ENCODE measurements at places on chromosomes 1 and 21.
A peak's percentile ranks its signal among the peaks of the same experiment; 100 is the strongest.

DNA sequence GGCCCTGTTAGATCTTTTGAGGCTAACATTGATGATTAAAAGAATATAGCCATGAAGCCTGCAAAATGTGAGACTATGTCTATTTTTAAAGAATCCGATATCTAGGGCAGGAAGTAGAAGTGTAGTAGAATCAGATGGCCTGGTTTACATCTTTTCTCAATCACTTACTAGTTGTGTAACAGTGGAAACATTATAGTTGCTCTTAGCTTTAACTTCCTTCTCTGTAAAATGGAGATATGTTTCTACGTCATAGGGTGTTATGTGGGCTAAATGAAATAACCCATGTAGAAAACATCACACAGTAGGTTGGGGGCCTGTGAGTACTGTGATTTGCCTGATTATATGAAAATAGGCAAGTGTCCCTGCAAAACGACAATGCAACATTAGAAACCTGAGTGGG lies 4.4 kb upstream of the IGFN1 start:
- DNase-seq = no peak

DNA sequence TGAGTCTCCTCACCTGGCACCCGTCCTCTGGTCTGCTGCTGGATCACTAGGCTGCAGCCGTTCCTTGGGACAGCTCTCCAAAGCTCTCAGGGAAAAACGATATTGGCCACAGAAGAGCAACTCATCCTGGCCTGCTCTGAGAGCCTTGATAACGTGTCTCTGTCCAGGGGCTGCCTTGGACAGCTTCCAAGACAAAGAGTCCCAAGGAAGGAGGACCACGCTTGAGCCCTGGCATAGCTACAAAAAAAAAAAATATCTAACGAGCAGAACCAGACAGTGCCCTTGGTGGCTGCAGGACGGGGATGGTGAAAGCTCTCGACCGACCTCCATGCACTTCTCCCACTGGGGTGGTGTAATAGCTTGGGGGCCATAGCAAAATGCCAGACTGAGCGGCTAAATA lies 589.6 kb downstream of the NPHP4 start:
- no peak for DNase-seq

GRCh38 chr21:45607021-45607908 lies 36.3 kb upstream of the PCBP3 start:
- no peak for DNase-seq

GRCh38 chr1:226535666-226536065 lies 12.9 kb upstream of the STUM start:
- DNase-seq = no peak

DNA sequence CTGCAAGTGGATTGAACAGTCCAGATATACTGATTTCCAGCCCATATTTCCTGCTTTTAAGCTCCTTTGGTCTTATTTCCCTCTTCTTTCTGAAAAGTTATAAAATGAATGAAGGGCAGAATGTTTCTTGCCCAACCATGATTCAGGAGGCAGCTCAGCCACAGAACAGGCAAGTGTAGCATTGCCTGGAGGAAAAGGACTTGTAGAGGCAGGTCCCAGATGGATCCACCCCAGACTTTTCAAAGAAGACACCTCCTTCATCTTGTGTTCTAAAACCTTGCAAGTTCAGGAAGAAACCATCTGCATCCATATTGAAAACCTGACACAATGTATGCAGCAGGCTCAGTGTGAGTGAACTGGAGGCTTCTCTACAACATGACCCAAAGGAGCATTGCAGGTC lies at the start of gene CLCA2:
TSS of gene CLCA2 (plus strand) at position 299 of the 400 bp plus-strand sequence. CDS start at position 376, 77 bp downstream.
- DNase-seq = no peak

- DNase-seq = no peak
These were observed 7.8 kb upstream of the LRRC8D start for GRCh38 chr1:89812992-89813391.

GRCh38 chr1:220791285-220791684 lies 4.6 kb downstream of the MTARC1 start:
- peak; percentile 27 for DNase-seq

- DNase-seq = no peak
These were observed 15.9 kb upstream of the MUTYH start for GRCh38 chr1:45356186-45356585.

DNA sequence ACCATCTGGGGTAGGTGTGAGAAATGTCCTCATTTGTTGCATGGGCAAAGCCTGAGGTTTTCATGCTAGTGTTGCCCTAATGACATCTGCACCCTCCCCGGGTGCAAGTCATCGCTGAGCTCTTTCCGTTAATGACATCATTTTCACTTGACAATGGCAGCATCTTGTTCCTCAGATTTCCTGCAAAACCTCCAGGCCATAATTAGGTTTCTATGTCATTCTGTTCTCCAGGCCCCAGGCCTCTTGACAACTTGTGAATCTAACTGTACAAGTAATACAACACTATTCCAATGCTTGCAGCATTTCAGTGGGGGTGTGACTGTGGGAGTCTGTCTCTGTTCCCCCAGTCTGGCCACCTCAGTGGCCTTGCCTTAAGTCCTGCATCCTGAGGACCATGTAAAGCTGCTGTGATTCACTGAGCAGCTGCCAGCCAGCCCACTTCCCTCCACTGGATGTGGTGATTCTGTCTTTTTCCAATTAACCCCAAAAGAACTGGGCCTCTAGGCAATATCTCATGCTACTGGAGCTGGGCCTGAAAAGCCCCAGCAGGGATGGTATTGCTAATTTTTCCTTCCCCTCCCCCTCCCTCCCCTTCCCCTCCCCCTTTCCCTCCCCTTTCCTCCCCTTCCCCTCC lies 22.8 kb downstream of the RAB7B start:
- DNase-seq = no peak

GRCh38 chr1:6634371-6635052 lies 9.8 kb downstream of the THAP3 start:
- DNase-seq = peak; percentile 66

GRCh38 chr1:170044187-170044586 lies 30.3 kb downstream of the KIFAP3 start:
- no peak for DNase-seq

GRCh38 chr1:192633533-192634253 lies 2.3 kb upstream of the RGS13 start:
- no peak for DNase-seq

GRCh38 chr1:170204121-170204520 lies 58.4 kb downstream of the NTMT2 start:
- DNase-seq = no peak

DNA sequence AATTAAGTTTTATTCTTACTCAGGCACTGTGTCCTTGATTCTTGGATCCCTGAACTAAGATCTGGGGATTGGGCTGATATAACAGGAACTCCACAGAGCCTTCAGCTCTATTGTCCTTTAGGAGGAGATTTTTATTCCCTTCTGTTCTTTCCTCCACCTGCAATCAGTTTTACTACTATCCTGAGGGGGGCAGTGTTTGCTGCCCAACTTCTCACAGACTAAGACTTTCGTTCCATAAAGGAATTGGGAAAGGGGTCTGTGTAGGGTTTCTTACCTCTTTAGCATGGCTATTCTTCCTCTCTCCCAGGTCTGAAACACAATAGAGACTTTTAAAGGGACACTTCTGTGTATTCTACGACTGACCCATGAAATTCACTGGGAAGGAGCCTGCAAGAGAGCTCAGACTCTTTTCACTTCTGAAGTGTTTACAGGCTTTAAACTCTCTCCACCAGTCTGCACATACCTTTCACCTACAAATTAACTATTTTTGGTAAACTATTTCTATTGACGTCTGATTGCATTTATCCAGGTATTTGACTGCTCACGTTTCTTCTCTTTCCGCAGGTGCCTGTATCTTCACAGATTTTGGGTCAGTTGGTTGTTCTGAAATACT lies 103.3 kb upstream of the DEPDC1 start:
- no peak for DNase-seq

DNA sequence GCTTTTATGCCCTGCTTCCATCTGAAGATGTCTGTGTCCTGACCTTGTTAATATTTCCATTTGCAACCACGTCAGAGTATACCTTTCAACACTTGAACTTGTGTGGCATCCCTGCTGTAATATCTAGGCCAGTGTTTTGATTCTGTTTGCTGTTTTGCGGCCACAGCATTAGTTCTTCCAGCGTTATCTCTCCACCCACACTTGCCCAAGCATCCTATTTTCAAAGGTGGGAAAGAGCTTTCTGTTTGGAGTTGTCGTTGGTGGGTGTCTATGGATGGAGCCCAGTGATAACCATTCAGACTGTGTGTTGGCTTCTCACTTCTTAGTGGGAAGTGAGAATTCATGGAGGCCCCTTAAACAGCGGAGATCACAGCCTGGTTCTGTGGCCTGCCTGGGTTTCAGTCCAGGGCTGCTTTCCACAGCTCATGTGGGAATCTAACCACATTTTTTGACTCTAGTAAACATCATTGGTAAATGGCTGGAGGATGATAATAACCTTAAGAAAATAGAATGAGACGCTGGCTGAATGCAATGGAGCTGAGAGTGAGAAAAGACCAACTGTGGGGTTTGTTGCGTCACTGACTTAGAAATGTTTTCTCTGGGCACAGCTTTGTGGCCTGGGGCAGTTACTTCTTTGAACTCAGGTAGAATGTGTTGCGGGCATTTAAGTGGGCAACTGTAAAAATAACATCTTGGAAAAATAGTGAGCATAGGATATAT lies 7.6 kb downstream of the TENT5C start:
- no peak for DNase-seq

DNA sequence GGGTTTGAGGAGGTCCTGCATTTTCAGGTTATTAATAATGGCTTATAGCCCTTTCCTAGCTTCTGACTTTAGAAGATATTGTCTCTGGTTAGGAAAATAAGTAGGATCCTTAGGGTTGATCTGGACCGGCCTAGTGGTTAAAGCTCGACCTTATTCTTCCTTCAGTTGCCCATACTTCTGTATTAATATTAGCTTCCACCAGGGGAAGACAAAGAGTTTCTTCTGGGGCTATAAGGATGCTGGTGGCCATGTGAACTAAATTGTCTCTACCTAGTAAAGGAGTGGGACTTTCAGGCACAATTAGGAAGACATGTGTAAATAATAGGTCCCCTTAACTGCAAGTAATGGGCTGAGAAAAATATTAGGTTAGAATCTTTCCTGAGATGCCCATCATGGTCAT lies 20.6 kb upstream of the FCGR2A start:
- DNase-seq = no peak

- no peak for DNase-seq
These were observed 104.1 kb downstream of the DENND1B start for GRCh38 chr1:197671140-197671539.

GRCh38 chr21:45592208-45592619 lies 50.0 kb upstream of the SLC19A1 start:
- DNase-seq = no peak

GRCh38 chr1:41533731-41534080 lies 49.2 kb upstream of the EDN2 start:
- no peak for DNase-seq

- no peak for DNase-seq
These were observed 206.1 kb downstream of the AGBL4 start for GRCh38 chr1:49817681-49818080.

DNA sequence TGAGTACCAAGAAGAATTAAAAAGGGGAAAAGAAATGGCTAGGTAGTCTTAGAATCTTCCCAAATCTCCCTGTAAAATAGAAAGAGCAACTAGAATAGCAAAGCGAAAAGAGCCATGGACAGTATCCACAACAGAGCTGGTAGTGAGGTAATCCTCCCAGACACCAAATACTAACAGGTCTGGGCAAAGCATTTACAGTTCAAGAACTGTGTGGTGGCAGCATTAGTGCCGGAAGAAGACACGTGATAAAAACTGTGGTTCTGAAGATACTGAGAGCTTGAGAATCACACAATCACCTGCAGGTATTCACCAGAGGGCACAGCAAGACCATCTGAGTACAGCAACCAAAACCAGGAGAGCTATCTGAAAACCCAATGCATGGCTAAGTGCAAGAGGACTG lies 31.8 kb upstream of the OLIG2 start:
- no peak for DNase-seq

- DNase-seq = no peak
These were observed 10.9 kb upstream of the GSTM3 start for GRCh38 chr1:109751531-109752260.

DNA sequence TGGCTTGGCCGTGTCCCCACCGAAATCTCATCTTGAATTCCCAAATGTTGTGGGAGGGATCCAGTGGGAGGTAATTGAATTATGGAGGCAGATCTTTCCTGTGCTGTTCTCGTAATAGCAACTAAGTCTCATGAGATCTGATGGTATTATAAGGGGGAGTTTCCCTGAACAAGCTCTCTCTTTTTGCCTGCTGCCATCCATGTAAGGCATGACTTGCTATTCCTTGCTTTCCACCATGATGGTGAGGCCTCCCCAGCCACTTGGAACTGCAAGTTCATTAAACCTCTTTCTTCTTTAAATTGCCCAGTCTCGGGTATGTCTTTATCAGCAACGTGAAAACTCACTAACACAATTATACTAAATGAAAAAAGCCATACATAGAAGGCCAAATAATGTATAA lies 101.3 kb upstream of the LYPLAL1 start:
- DNase-seq = no peak

DNA sequence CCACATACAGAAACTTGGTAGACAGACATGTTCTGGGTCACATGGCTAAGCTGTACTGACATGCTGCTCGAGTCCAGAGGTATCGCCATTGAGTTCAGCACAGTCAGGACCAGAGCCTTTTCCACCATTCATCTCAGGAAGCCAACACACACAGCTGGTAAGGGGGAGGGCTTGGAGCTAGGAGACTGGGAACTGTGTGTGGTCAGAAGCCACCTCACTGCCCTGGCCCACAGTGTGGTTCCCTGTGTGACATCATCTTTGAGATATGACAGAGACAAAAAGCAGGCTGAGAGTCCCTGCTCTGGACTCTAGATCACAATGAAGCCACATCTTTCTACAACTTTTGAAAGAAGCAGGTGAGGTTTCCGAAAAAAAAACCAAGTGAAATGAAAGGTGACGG lies 107.2 kb downstream of the SIM2 start:
- no peak for DNase-seq

GRCh38 chr1:55538428-55538827 lies 323.3 kb upstream of the USP24 start:
- DNase-seq = no peak

DNA sequence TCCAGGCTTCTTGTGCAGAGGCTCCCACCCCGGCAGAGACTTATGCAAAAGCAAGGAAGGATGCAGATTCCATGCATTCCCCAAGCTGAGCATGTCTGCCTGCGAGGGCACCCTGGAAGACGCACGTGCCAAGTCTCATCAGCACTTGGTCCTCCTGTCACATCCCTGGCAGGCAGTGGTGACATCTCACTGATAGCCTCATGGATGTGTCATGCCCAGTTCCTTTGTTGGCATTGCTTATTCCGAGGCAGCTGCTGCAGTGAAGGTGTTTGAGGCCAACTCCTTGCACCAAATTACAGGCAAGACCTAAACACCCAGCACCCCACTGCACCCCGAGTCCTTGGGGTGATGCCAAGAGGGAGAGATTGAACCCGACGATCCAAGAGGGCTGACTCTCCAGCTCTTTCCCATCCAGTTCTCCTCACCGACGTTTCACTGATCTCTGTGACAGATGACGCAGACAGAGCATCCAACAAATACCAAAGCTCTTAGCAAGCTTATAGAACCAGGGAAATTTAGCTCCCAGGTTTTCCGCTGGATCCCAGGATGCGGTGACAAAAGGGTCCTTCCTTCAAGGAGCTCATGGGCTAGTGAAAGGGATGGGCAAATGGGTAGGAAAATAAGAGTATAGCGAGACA lies 611.1 kb downstream of the AJAP1 start:
- no peak for DNase-seq

GRCh38 chr1:17369466-17369865 lies 2.5 kb upstream of the PADI6 start:
- DNase-seq = no peak

All from liver (tissue), 10 donors.